Psoas muscle (tissue), 8 donors: ENCODE measurements at places on chromosomes 5 and 9. TPM values are rescaled to one million over a fixed set of nuclear protein-coding genes. Genes with fewer than 3 reads are reported as not detected.

GRCh38 chr5:133467335-133467779, 145.0 kb downstream of the FSTL4 start:
- no peak for DNase-seq

DNA sequence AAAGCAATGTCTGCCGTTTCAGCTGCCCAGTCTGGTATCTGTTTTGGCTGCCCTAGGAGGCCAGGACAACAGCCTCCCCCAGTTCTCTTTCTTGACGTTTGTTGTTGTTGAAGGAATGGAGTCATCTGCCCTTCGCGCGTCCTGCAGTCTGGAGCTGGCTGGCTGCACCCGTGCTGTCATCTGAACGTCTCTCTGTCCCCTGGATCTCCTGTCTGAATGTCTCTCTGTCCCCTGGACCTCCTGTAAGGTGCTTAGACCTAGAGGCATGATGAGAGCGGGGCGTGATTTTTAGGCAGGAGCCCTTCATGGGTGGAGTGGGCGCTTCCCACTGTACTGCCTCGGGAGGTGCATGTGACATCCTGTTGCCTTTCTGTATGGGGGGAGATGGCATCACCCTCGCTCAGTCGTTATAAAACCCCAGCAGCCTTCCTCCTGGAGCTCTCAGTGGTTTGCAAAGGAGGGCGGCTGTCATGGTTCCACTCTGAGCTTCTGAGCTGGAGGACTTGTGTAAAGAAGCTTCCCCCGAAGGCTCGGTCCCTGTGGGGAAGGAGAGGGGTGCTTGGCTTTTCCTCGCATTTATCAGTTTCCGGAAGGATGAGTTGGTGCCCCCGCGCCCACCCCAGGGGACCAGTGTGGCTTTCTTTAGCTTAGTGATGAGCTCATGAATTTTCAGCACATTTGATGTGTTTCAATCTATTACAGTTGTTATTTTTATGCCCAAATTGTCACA, 49.8 kb upstream of the OLFM1 start:
- DNase-seq = no peak

DNA sequence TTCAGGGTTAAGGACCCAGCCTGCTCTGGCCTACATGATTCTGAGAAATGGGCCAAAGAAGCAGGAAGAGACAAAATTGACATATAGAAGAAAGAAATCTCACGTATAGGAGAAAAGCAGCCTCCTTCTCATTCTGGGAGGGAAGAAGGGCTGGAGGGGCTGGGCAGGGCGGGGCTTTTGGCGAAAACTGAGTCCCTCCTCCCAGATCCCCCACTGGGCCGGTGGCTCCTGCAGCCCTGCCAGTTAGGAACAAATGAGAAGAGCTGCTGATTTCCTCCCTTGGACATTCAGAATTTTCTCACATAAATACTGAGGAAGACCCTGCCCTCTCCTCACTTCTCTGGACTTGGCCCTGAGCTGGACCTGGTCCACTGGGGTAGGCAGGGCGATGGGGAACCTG, at the start of gene WNT8A:
Gene WNT8A (plus strand): TSS at position 332 of the 400 bp plus-strand sequence. CDS start 95 bp downstream, outside the sequence.
- no peak for DNase-seq

DNA sequence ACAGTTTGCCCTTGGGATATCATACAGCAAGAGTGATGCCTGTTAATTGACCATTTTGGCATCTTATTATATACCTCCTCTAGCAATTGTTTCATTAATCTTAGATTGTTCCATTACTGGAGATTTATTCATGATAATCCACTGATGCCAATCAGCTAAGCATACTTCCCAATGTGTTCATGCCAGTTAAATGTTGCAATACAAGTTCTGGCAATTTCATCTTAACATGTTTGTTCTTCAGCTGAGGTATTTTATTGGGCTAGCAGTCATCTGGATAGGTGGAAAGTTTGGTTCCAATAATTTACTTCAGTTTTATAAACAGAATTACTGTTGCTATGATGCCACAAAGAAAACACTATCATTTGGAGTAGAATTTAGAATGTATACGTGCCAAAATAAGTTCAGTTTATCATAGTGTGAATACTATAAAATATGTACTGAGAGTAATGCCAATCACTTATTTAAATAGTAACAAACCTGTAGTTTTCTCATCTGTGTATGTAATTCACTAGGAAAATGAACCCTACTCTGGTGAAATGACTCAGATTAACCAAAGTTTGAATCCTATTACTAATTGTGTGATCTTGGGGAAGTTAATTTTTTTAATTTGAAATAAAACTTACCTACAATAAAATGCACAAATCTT, 27.9 kb upstream of the IL31RA start:
- DNase-seq = no peak

DNA sequence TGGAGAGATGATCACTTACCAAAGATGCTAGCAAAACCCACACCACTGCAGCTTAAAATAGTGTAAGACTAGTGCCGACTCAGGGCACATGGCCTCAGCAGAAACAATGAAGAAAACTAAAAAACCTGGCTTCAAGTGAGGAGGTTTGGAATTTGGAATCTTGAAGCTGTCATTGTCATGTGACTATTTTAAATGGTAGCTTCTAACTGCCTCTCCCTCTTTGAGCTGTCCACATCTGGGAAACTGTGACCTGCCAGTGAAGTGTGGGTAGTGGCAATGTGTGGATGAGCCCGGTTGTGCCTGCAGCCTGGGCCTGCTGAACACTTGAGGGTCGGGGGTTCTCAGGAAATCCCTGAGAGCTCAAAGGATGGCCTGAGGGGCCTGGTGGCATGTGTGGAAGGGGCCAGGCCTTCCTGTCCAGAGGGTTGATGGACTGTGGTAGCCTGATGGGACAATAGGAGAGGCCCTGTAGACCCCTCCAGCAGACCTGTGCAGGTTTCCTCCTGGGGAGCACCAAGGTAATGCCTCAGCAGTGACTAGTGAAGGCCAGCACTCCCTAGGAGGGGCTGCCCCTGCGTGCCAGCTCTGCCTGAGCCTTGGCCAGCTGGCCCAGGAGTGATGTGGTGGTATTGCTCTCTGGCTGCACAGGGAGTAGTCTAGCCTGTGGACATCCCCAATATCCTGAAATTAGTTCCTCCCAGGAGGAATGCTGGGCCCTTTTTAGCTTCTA, 13.6 kb downstream of the USP20 start:
- no peak for DNase-seq

DNA sequence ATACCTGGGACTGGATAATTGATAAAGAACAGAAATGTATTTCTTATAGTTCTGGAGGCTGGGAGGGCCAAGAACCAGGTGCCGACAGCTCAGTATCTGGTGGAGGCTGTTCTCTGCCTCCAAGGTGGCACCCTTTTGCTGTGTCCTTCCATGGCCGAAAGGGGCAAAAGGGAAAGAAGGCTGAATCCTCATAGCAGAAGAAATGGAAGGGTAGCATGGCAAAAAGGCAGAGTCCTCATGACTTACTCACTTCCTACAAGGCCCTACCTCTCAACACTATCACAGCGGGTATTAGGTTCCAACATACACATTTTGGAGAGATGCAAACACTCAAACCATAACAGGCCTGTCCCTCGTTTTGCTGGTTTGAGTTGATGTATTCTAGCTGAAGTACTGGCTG, 25.1 kb upstream of the MED10 start:
- no peak for DNase-seq

- no peak for DNase-seq
Measured at GRCh38 chr5:135481387-135481786, 29.2 kb upstream of the TIFAB start.

DNA sequence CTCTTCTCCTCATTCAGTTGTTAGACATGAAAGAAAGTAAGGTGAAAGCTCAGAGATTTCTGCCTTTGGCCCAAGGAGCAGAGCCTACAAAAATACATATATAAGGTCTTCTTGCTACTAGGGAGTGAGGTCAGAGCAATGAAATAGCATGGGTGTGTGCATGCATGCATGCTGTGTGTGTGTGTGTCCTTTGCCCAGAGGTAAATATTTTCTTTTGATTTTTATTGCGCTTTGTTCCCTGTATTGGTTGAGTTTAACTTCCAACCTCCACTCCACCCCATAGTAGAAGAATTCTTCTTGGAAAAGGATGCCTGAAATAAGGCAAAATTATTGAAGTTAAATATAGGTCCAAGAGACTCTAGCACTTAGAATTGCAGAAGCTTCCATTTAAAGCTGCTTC, 248.0 kb upstream of the PTGER4 start:
- DNase-seq = no peak

DNA sequence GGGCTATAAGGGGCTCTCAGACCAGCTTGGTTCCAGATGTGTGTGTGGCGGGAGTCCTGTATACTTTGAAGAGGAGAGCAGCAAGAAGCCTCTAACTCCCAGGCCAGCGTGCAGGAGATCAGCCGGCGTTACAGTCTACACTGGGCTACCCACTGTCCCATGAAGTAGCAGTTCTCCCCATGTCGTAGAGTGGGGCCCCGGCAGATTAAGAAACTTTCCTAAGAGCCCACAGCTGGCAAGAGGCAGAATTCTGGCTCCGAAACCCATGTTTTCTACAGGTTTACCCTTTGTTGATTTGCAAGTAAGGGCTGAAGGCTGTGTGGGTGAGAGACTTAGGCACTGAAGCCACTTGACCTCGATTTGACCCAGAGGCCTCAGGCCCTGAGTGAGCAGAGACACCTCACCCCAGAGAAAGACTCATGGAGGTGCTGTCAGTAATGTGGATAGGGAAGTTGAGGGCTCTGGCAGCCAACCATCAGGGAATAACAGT, 881 bp upstream of the B4GALT1 start:
- DNase-seq = no peak

GRCh38 chr9:31639451-31639850, 745.0 kb upstream of the ACO1 start:
- no peak for DNase-seq

DNA sequence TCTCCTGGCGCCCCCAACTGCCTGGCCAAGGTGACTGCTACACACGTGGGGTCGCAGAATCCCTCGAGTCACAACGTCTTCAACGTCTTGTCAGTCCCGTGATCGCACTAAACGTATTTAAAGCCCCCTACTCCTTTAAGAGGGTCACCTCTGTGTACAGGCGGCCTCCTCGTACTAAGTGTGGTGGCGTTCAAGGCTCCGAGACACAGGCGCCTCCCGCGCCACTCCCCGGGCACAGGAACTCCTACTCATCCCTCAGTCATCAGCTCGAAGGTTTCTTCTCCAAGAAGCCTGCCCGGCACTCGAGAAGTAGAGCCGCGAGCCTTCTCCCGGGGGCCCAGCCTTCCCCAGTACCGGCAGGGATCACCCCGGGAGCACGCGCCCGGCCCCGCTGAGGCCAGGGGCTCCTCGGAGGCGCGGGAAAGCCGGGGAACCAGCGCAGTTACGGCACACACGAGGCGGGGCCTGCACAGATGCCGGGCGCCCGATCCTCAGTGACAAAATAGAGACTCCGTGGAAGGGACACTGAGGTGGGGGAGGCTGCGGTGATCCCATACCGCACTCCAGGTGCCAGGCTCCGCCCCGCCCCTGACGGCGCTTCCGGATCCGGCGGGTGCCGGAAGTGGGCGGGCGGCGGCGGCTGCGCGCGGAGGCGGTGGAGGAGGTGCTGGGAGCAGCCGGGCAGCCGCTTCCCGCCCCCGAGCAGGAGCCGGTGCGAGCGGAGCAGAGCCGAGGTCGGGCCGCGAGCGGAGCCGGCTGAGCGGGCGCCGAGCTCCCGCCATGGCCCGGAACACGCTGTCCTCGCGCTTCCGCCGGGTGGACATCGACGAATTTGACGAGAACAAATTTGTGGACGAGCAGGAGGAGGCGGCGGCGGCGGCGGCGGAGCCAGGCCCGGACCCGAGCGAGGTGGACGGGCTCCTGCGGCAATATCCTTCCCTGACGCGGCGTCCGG, 6.9 kb downstream of the ARPC5L start:
- peak; percentile 90 for DNase-seq

GRCh38 chr9:35910613-35911359, 1.5 kb downstream of the SPAAR start:
- DNase-seq = peak; percentile 27

DNA sequence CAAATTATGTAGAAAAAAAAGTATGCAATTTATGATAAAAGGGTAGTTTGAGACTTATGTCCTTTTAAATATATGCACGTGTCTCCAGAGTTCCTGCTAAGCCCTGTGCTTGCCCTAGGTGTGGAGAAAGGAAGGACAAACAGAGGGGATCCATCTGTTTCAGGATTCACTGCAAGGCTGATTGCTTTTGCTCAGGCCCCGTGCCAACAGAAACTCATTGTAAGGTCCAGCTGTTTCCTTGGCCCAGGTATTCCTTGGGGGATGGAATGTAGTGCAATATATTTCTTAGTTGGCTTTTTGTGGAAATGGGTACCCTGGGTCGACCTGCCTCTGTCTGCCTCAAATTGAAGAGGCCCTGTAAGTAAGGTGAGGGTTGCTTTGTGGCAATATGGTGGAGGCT, 268.6 kb upstream of the CLINT1 start:
- DNase-seq = no peak

- no peak for DNase-seq
Measured at GRCh38 chr5:148391422-148391821, 7.7 kb downstream of the FBXO38 start.

DNA sequence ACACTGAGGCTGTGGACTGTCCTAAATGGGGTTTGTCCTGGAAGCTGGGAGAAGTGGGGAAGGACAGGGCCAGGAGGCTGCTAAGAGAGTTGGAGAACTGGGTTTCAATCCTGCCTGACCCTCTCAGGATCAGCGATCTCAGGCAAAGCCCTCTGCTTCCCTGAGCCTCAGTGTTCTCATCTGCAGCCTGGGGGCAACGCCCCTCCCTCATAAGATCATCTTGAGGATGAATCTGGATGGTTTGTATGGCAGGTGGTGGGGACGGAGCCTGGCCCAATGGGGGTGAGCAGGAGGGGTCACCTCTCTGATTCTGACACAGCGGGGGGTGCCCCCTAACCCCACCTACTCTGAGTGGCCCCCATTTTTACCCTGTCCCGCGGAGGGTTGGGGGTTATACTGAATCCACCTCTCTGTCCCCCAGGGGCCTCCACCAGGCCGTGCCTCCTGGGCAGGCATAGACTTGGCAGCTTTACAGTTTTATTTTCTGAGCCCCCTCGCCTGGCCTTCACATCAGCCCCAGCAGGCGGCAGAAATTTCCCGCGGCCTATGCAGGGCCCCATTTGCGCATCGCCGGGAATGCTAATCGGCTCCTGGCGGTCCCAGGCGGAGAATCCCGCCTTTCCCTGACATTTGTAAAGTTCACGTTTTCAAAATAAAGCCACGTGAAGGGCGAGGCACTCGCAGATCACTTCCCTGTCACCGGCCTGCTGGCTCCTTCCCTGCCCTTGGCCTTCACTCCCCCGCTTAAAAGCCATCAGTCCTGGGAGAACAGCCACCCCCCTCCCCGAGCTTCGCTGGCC, 17.8 kb upstream of the LAMC3 start:
- no peak for DNase-seq

DNA sequence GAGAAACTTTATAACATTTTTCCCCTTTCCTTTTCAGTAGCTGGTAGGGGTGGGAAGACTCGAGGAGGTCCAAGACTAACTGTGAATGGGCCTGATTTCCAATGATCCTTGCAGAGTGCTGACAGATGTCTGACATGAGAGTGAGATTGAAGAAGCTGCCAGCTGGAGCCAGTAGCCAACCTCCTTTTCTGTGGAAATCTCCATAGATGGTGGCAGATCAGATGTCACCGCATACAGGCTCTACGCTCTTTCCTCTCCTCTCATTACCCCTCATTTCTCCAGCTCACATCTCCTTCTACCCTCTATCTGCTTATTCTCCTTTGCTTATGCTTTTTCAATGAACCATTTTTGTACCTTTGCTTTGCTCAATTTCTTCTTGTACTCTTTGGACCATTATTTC, 395.2 kb upstream of the TNC start:
- no peak for DNase-seq

NDUFAF2 gene
- 87.2 TPM for polyA plus RNA-seq

IFNA2 gene
- not detected for polyA plus RNA-seq

ECSCR gene
- polyA plus RNA-seq = 25.4 TPM

KIF27 gene
- 1.0 TPM for polyA plus RNA-seq

NUTM2F gene
- not detected for polyA plus RNA-seq

SPATA31A3 gene
- not detected for polyA plus RNA-seq

SEMA5A gene
- 0.47 TPM for polyA plus RNA-seq

ZNF483 gene
- not detected for polyA plus RNA-seq

RPS14 gene
- polyA plus RNA-seq = 1,999 TPM
